ENCODE measurements at places on chromosomes 11 and 22.
A peak's percentile ranks its signal among the peaks of the same experiment; 100 is the strongest.

DNA sequence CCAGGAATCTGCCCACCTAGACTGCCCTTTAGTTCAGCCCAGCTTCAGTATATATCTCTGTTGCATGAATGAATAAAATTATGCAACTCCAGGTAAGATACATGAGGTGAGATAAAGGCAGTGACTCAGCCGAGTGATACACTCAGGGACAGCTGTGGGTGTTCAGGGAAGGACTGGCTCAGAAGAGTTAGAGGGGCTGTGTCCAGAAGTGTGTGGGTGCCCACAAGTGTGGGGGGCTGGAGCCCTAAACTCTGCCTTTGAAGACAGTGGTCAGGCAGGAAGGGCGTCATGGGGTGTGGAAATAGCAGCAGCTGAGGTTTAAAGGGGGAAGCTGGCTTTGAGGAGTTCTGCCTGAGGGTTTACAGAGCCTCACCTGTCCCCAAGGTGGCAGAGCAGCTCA, 8.3 kb downstream of the FTH1 start:
- H3K4me1 ChIP-seq = peaks cover 14% of the 10 kb centered on the region
- no peak overlapping the region for H3K4me3 ChIP-seq
- no peaks in the 10 kb centered on the region for H3K27me3 ChIP-seq
- H3K36me3 ChIP-seq = peaks cover 20% of the 10 kb centered on the region

- no peaks in the 10 kb centered on the region for H3K36me3 ChIP-seq
- no peak for DNase-seq
- H3K4me3 ChIP-seq = no peak overlapping the region
- H3K4me1 ChIP-seq = no peaks in the 10 kb centered on the region
- H3K27ac ChIP-seq = no peak overlapping the region
Observed at GRCh38 chr11:11206484-11206883, 146.6 kb downstream of the CSNK2A3 start.

- DNase-seq = no peak
- H3K4me1 ChIP-seq = peaks cover 37% of the 10 kb centered on the region
- H3K4me3 ChIP-seq = peak overlapping the region; percentile 30
- H3K36me3 ChIP-seq = no peaks in the 10 kb centered on the region
- no peak overlapping the region for H3K27ac ChIP-seq
Observed at GRCh38 chr11:107563702-107564101, 1.8 kb downstream of the ALKBH8 start.

GRCh38 chr22:36433318-36434231, 45.8 kb upstream of the MYH9 start:
- H3K27ac ChIP-seq = peak overlapping the region; percentile 91
- H3K4me1 ChIP-seq = peaks cover 31% of the 10 kb centered on the region
- no peak overlapping the region for H3K4me3 ChIP-seq
- DNase-seq = no peak
